KG1 (cell line): ENCODE measurements at places on chromosomes 4 and X.

DNA sequence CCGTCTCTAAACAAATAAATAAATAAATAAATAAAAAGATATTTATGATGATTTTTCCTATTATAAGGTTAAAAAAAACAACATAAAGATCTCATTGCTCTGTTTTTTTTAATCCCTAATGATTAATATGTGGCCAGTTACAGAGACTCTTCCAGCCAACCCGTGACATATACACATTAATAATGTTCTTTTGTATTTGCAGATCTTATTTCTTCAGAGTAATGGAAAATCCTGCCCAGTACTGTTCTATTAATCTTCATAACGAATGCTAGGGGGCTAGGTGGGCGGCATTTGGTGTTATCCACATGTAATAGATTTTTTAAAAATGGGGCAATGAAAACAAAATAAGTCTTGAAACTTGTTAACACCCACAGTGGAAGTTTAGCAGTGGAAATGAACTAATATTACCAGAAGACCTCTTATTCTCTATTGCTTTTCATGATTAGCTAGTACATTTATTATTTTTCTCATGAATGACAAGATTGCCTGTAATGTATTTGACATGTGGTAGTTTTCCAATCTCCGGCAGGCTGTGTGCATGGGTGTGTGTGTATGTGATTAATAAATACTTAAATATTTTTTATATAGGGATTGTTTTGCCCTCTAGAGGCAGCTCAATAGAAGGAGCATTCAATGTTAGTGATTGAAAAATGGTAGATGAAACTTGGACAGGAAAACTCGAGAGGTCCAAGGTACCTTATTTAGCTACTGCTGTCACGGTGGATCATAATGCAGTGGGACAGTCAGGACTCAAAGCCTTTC lies 457.4 kb downstream of the IL1RAPL1 start:
- DNase-seq = no peak

- DNase-seq = no peak
Observed at GRCh38 chr4:145189981-145190380, 9.6 kb upstream of the OTUD4 start.

- no peak for DNase-seq
Observed at GRCh38 chr4:152155070-152155469, 380.8 kb downstream of the FBXW7 start.

DNA sequence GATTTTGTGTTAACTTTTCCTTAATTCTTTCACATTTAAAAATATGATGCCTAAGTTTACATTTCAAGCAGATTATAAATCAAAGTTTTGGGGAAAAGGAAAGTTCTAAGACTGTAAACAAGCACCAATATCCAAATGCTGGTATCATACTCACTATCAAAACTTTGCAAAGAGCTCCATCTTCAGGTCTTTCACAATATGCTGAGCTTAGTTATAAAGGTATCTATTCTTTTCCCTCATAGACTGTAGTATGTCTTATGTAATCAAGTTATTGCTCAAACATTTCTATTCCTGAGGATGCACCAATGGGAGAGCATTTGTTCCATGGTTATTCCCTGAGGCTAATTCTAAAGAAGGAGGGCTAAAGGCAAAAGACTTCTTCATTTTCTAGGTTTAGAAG lies 207.9 kb upstream of the FAM241A start:
- no peak for DNase-seq

- no peak for DNase-seq
Observed at GRCh38 chr4:4735136-4735750, 124.2 kb upstream of the MSX1 start.

DNA sequence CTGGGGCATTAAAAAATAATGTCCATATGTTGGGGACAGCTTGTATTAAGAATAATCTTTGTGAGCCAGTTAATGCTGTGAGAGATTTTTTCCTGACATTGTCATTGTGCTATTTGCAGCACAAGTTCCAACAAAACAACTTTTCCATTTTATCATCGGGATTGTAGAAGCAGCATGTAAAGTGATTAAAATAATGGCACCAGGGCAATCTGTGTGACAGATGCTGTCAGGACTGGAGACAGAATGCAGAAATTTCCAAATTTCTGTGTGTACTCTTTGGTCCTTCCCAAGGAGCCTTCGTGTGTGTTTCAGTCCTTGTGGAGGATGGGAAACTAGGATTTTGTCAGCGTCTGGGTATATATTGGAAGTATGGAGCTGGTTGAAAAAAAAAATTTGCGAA lies 101.5 kb upstream of the LIMCH1 start:
- DNase-seq = no peak

DNA sequence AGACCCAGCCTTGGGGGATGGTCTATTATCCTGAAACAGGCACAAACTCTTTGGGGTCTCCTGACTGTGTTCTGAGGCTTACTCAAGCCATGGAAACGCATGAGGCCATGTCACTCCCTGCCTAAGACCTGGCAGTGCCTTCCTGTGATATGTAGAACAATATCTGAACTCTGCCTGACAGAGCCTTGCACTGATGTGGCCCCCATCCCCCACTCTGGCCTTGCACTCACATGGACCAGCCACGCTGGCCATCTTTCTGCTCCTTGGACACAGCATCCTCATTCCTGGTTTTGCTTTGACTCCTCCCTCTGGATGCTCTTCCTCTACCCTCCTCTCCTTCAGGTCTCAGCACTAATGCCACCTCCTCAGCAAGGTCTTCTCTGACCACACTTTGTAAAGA lies 100.2 kb downstream of the SCD5 start:
- no peak for DNase-seq

GRCh38 chr4:59518005-59518823 lies 1681.9 kb upstream of the ADGRL3 start:
- no peak for DNase-seq

DNA sequence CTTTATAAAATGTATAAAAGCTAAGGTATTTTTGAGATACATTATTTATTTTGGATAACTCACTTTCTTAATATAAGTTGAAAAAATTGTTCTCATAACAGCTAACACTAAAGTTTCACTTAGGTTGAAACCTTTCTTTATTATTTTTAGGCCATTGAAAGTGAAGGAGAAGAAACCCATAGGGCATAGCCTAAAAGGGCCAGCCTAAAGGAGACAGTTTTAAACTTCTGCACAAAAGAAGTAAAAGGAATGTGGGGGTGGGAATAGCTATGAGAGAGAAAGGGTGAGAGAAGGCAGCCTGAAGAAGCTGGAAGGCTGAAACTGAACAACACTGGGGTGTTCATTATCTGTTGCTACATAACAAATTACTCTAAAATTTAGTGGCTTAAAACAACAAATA lies 57.6 kb upstream of the RAPGEF2 start:
- no peak for DNase-seq

GRCh38 chr4:78079726-78080430 lies 22.8 kb downstream of the FRAS1 start:
- no peak for DNase-seq

- no peak for DNase-seq
Observed at GRCh38 chr4:79996851-79997250, 76.2 kb downstream of the ANTXR2 start.

DNA sequence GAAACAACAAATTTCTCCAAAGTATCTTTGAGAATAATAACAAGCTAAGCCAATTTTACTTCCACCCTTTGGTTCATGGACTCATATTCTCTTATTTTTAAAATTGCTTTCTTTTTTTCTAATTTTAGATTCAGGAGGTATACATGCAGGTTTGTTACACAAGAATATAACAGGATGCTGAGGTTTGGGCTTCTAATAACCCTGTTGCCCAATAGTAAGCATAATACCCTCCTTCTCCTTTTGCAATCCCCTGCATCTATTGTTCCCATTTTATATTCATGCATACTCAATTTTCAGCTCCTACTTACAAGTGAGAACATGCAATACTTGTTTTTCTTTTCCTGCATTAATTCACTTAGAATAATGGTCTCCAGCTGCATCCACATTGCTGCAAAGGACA lies 202.3 kb upstream of the FSTL5 start:
- no peak for DNase-seq

- no peak for DNase-seq
Observed at GRCh38 chr4:77123411-77123810, 33.6 kb upstream of the CCNG2 start.

GRCh38 chr4:163111588-163111987 lies 55.1 kb downstream of the NAF1 start:
- DNase-seq = no peak

- DNase-seq = no peak
Observed at GRCh38 chr4:22959483-22959882, 266.7 kb downstream of the GBA3 start.

GRCh38 chrX:135893294-135893817 lies at the start of the genes CT45A10 and SAGE1:
TSS of gene CT45A10 (minus strand) at chrX:135893444. CDS start at chrX:135885344, 8,100 bp downstream.
TSS of gene SAGE1 (plus strand) at chrX:135893716. CDS start at chrX:135896243, 2,527 bp downstream.
- no peak for DNase-seq

DNA sequence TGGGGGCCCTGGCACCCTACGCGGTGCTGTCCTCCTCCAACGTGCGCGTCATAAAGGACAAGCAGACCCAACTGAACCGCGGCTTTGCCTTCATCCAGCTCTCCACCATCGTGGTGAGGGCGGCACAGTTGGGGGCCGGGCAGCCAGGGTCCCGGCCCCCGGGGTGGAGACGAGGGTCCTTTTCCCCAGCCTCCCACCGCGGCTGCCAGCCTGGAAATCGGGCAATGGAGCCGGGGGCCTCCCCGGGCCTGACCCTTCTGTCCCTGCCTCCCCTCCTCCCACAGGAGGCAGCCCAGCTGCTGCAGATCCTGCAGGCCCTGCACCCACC lies 13.7 kb upstream of the UBA1 start:
- DNase-seq = no peak

DNA sequence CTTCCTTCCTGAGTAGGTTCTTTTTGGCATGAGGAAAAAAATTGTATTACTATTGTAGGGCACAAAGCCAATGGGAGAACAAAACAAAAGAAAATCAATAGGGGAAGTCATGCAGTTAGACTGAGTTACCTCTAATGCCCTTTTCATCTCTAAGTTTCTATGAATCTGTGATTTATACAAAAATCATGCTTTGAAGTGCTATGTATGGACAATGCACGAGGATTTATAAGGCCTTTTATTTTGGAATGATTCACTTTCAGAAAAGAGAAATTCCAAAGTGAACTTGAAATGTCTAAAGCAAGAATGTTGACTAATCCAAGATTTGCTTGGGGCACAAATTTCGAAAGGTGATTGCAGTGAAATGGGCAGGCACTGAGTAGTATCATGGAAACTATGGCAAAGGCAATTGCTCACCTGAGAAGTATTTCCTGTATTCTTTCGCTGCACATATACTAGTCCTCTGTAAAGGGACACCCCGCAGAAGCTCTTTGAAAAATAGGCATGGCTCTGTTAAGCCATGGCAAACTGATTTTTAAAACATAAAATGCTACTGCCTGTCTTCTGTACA lies 52.8 kb downstream of the ADGRG4 start:
- no peak for DNase-seq

DNA sequence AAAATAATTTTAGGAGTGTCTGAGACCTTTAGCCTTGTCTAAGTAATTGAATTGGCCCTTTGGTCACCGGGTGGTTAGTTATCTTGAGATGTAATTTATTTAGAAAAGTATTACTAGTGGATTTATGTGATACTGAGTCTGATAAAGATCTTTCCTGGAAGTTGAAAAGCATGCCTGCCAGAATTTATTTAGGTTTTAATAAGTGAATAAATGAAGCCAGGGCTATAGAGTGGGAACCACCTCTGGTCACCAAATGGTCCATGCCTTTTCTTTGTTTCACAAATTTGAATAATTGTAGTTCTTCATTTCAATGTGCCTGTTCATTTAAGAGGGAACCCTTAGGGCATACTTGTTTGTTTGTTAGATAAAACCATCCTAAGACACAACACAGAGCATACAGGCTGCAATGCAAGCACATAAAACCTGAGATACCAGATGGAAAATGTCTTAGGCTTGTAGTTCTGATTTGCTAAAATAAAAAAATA lies 627.8 kb downstream of the ADGRL3 start:
- no peak for DNase-seq

GRCh38 chrX:106649523-106650428 lies 38.0 kb downstream of the RADX start:
- DNase-seq = no peak

DNA sequence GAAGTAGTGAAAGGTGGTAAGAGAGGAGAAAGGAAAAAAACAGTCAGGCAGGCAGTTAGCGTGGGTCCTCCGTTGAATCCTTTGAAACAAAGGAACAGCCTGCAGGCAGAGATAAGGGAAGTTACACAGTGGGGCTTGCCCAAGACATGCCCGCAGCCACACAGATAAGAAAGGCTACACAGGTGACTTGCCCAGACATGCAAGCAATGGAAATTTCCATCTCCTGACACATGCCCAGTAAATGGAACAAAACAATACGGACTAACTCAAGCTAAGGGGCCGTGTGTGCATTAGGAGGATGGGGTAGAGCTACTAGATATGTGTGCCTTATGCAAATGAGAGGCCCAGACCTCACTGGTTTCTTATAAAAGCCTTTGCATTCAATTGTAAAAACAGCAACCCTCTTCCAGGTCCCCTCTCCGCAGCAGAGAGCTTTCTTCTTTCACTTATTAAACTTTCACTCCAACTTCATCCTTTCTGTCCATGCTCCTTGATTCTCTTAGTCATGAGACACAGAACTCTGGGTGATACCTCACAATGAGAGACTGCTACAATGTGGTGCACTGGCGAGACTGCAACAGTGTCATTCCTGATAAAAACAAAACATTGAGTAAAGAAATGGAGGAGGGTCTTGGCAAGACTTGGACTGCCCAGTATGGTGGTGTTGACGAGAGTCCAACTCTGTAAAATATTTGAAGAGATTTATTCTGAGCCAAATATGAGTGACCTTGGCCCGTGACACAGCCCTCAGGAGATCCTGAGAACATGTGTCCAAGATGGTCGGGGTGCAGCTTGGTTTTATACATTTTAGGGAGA lies 997.4 kb upstream of the PRKX start:
- DNase-seq = no peak

DNA sequence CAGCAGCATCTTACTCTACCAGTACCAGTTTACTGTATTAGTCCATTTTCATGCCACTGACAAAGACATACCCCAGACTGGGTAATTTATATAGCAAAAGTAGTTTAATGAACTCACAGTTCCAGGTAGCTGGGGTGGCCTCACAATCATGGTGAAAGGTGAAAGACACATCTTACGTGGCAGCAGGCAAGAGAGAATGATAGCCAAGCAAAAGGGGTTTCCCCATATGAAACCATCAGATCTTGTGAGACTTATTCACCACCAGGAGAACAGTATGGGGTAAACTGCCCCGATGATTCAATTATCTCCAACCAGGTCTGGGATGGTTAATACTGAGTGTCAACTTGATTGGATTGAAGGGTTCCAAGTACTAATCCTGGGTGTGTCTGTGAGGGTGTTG lies 69.3 kb downstream of the YIPF6 start:
- no peak for DNase-seq

- no peak for DNase-seq
Observed at GRCh38 chr4:7872264-7872771, 67.3 kb downstream of the AFAP1 start.

DNA sequence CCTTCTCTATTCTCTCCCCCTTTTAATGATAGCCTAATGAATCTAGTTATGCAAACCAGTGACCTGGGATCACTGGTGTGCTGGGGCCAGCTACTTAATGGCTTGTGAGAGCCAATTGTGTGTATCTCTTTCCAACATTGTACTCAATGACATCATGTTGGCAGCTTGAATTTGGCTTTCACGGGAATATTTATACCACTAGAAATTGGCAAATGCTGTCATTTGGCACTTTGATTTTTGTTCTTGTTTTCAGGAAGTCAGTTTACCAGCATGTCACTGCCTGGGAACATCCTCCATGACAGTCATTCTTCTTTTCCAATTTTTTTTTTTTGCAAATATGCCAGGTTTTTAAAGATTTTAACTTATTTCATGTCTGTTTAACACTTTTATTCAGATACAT lies 1685.3 kb downstream of the STIM2 start:
- no peak for DNase-seq

- no peak for DNase-seq
Observed at GRCh38 chr4:3855646-3856045, 89.5 kb downstream of the ADRA2C start.
